Esophagus muscularis mucosa (tissue), 4 donors: ENCODE measurements at places on chromosomes 11 and 22. TPM values are rescaled to one million over a fixed set of nuclear protein-coding genes. Genes with fewer than 3 reads are reported as not detected.

DNA sequence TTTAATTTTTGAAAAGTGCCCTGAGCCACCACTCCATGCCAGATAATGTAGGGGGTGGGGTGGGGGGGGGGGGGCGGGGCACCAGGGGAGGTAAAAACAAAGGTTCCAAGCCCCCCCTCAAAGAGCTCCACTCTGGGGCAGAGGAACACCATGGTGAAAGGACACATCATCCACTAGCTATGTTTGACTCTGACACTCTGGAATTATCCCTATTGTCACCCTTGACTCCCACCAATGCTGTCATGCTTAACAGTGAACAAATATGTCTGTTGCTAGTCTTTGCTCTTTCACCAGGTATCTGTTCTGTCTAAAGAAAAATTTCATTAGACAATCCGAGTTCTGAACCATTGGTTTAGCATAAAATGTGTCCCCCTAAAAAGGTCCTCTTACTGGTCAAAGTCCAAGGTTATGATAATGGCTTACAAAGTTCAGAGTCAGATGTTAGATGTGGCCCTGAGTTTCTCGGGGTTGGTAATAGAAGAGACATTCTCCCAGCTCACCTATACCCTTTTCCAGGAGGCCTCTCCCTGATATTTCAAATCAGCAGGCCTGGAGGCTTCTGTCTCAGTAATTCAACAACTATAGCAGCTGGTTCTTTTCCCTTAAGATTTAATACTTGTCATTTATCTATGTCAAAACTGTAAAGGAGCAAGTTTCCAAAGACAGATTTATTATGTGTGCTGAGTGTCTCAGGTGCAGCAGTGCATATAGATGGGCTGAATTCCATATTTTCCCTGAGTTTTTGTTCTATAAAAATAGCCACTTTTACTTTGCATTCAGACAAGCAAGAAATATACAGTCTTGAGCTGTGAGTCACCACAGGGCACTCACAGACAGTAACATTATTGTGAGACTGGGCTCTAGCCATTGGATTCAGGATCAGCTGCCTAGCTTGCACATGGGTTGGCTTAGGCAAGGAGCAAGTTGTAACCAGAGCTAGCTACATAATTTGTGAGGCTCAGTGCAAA is 174.1 kb downstream of the CSNK2A3 start:
- H3K36me3 ChIP-seq = no peaks in the 10 kb centered on the region
- DNase-seq = no peak
- H3K27me3 ChIP-seq = no peaks in the 10 kb centered on the region

GRCh38 chr11:113730887-113731726 is 25.0 kb upstream of the TMPRSS5 start:
- no peaks in the 10 kb centered on the region for H3K4me1 ChIP-seq
- no peak for DNase-seq
- H3K4me3 ChIP-seq = no peak overlapping the region
- no peaks in the 10 kb centered on the region for H3K27me3 ChIP-seq
- H3K36me3 ChIP-seq = peaks cover 35% of the 10 kb centered on the region

DNA sequence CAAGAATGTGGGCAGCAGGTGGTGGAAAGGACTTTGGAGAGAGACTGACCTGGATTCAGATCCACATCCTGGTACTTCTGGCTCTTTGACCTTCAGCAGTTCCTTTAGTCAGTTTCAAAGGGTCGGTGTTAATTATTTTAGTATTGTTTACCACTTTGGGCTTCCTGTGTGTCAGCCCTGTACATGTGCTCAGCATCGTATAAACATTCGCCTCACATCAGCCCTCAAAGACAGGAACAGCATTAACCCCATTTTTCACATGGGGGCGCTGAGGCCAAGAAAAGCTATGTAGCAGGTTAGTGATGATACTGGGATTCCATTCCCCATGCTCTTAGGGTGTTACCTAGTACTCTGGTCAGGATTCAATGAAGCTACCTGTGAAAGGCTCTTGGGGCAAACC is 72.1 kb upstream of the YWHAH start:
- no peaks in the 10 kb centered on the region for H3K27me3 ChIP-seq
- DNase-seq = no peak
- no peaks in the 10 kb centered on the region for H3K4me1 ChIP-seq
- peaks cover 85% of the 10 kb centered on the region for H3K36me3 ChIP-seq

TEAD1 gene
- 307 TPM for total RNA-seq

SPTBN2 gene
- 12.5 TPM for total RNA-seq
